G401 (cell line): ENCODE measurements at places on chromosomes 2 and 18.

DNA sequence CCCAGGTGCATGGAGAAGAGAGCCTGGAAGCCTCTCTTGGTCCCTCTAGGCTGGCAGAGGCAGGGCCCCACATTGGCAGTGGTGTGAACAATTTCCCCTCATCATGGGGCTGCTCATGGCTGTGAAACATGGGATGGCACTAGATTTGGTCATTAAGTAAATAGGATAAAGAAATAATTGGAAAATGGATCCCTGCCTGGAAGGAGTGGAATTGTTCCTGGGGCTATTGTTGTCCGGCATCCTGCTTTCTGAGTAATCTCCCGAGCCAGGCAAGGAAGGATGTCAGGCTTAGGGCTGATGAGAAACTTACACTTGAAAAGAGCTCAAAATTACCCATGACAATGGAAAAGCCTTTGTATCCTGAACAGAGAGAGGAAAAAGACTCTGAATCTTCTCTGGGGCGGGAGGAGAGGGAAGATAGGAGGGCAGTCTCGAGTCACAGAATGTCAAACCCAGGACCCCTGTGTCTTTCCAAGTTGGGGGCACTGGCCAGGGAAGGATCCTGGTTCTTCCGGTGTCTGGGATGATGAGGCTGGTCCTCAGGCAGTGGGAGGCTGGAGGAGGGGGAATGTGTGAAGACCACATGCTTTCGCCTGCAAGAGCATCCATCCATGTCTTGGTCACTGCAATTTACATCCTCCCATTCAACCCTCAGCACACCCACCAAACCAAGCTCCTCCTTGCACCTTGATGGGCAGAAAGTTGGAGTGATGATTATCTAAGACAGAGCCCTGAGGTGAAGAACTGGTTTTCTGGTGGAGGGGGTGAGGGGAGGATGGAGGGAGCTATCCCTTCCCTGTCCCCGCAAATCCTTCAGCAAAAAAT, 27.1 kb upstream of the STEAP3 start:
- DNase-seq: no peak

DNA sequence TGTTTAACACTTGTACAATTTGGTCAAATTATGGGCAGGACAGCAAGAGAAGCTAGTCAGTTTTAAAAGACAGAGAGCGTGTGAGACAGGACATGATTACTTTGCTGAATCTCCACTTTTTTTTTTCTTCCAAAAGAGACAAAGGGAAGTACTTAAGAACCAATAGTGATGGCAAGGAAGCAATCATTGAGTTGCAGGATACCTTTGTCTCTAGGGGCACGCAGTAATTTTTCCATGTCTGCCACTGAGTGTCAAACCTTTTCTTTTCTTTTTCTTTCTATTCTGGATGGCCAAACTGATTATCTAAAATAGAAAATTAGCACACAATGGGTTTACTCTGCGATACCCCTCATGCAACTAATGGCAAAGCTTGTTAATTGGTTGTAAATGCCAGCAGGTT, 533.0 kb downstream of the PLCL1 start:
- no peak for DNase-seq

- DNase-seq: peak; percentile 51
These were observed 4.5 kb downstream of the LPIN1 start for GRCh38 chr2:11750917-11751316.

DNA sequence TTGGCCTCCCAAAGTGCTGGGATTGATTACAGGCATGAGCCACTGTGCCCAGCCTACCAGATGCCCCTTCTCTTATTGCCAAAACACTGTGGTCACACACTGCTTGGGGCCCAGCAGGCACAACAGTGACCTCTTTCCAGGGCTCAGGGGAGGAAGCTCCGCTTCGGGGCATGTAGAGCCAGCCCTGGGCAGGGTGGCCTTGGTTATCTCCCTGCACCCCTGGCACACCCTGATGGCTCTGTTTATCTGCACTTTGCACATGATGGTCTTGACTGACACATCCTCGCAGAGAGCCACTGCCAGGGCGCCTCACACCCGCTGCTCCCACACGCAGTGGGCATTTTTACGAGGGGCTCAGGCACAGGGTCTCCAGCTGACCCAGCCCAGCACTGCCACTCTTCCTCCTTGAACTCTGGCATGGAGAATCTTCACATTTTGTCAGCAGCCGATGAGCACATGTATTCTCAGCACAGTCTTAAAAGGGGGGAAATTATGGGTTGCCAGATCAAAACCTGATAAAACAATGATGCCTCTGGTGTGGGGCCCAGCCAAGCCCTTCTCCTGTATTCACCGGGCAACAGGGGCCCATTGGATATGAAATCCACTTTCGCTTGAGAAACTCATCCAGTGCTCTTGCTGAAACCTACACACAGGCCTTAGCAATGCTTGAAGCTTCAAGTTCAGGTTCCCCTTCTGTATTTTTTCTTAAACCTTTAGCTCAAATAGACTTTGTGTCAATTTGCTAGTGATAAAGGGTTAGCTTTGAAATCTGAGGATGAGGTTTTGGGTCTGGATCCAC, 5.9 kb downstream of the GYPC start:
- DNase-seq: no peak

DNA sequence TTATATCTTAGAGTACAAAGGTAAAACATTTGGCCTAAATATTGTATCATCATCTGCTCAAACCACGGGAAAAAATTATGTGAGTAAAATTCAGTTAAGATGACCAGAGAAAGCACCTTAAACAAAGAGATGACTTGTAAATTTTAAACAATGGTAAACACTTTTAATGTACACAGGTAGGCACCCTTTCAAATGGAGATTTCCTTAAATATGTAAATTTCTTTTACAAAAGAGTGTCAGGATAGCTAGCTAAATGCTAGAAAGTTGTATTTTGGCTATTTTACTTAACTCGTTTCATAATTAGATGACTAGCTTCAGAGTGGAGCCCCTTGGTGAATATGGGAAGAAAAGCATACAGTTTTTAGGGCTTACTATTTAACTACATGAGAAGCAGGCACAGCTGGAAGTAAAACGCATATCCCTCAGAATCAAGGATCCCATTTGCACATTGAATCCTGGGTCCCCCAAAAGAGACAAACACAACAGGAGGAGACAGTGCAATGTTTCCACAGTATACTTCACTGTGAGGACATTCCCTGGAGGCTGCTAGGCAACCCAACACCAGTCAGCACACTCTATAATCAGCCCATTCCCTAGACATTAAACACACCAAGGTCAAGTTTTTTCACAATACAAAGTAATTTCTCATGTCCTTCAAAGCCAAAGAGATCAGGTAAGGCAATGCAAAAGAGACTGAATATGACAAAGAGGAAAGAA, 1154.4 kb downstream of the DPP10 start:
- DNase-seq: no peak

DNA sequence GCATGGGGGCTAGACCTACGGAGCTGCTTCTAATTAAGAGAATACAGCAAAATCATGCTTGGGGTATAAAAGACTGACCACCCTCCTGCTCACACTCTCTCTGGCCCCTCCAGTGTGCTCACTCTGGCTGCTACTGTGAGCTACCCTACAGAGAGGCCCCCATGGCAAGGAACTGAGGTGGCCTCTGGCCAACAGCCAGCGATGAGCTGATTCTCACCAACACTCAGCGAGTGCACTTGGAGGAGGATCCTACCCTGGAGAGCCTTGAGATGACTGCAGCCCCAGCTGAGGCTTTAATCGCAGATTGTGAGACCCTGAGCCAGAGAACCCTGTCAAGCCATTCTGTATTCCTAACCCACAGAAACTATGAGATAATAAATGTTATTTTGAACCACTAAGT, 88.2 kb downstream of the GFPT1 start:
- no peak for DNase-seq

GRCh38 chr2:170895023-170895757, 33.9 kb upstream of the GORASP2 start:
- DNase-seq: no peak

DNA sequence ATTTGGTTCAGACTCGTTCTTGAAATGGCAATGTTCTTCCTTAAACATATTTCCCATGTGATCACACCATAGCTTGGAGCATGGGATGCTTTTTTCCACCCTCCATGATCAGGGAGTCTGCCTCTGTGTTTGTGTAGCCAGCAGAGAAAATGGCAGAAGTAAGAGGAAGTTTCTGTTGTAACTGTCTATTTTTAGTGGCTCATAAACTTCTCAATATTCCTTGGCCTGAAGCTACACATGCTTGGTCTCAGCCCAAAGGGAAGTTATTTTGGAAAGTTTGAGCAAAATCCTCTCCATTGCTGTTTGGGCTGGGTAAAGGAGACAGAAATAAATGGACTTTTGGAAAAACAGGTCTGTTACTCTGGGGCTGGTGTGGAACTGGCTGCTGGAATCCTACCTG, 33.4 kb upstream of the ITGA6 start:
- no peak for DNase-seq

DNA sequence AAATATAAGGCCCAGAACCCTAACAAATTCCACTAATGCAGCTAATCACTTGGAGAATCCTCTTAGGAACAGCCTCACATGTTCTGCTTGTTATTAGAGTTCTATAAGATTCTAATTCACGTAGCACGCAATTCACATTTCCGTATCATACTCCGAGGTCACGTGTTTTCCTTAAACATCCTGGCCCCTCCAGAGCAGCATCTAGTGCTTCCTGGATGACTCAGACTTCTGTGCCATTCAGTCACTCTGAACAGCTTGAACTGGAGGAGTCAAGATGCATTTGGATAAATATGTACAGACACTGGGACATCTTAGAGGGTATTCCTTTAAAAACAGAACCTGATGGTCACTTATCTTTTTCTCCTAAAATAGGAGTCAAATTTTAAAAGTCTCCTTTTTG, 156.5 kb downstream of the MYO5B start:
- no peak for DNase-seq

- DNase-seq: peak; percentile 8
These were observed 1433.8 kb upstream of the SLC39A10 start for GRCh38 chr2:194223218-194223617.

- DNase-seq: no peak
These were observed 77.7 kb upstream of the APCDD1 start for GRCh38 chr18:10376731-10377130.

DNA sequence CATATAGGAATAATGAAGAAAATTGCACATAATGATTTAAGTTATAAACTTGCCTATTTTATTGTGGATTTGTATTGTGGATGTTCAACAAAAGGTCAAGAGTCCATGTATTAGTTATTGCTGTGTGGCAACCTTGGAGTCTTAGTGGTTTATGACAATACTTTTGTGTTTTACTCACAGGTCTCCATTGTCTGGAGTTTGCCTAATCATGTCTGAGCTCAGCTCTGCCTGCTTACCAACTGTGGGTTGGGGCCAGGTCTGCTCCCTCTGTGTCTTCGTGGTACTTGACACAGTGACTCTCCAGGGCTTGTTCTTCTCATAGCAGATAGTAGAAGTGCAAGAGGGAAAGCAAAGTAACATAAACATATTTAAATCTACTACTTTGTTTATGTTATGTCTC, 382.5 kb downstream of the CBLN2 start:
- DNase-seq: no peak

- DNase-seq: no peak
These were observed 56.5 kb downstream of the CIB4 start for GRCh38 chr2:26584656-26585055.
